ENCODE measurements at places on chromosomes 2 and 18.
A peak's percentile ranks its signal among the peaks of the same experiment; 100 is the strongest.

DNA sequence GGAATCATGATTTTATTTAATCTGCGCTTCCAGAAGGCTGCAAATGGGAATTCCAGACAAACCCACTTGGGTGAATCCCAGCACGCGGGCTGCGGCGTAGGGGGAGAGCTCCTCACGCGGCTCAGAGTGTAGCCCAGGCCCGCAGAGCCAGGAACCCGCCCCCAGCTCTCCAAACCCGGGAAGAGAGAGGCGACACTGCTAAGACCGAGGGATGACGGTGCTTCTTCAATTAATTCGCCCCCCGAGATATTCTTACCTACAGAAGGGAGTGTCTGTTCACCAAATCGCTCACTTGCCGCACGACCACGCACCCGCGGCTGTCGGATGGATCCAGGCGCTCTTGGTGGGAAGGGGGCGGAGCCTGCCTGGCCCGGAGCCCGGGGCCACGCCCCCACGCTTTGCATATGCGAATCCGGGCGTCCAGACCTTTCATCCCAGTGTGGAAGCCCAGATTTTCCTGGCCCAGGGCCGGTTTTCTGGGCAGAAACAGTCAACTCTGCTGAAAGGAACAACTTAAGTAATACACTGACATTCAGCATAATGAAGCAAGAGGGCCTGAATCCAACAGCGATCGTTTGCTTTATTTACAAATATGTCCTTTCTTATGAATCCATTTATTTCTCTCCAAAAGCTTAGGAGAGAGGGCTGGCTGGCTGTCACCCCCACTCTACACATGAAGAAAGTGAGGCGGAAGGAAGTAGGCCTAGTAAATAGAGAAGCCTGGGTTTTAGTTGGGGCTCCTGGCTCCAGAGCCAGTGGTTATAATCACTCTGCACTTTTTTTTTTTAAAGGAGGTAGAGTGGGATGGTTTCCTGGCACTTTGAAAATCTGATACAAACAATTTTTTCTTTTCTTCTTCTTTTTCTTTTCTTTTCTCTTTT, at the start of gene SLC19A3:
TSS of gene SLC19A3 (minus strand) at position 342 of the 881 bp plus-strand sequence. CDS start 15,710 bp downstream, outside the sequence.
- DNase-seq: peak; percentile 79

DNA sequence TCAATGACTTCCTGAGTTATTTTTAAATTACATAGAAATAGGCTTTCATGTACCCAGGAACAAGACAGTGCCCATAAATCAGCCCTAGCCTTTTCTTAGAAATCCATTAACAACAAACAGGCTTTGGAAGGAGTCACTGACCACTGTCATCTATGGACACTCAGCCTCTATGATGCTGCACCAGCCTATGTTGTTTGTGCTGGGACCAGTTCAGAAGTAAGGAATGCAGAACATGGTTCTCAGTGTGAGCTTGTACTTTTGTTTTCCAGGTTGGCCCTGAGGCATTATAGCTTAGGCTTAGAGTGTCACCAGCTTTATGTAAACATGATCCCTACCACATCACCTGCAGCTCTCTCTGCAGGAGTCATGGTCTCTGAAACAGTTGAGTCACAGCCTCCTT, 335.7 kb upstream of the CDH7 start:
- no peak for DNase-seq

DNA sequence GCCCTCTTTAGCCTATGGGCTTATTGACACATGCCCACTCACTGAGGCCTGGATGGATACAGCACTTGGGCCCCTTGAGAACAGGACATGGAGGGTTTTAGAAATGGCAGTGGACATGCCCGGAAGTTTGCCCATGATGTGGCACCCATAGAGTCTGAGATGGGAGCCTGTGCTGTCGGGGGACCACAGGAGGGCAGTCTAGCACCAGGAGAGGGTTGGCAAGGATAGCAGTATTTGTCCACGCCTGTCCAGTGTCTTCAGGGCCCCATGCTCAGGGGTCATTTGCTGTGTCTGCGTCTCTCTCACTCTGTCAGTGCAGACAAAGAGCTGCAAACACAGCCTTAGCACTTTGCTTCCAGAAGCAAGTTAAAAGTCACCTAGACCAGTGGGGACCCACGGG, 48.7 kb downstream of the IL1RL2 start:
- DNase-seq: no peak

- no peak for DNase-seq
Measured at GRCh38 chr18:39835303-39836030, 2119.6 kb upstream of the PIK3C3 start.

DNA sequence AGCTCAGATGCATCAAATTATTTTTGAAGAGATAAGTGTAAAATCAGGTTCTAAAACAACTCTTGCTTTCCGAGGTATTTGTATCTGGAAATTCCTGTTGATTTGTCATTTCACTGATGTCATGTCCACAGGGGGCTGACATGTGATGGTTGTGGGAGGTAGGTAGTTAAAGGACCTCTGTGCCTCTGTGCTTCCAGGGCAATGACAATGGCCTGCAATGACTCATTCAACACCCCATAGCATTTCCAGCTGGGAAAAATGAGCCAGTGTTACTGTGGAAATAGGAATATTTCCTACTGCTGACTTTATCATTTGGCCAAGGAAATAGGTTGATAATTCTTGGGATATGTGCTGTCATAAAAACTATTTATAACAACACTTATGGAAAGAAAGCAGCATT, 86.2 kb upstream of the CCDC195 start:
- no peak for DNase-seq

DNA sequence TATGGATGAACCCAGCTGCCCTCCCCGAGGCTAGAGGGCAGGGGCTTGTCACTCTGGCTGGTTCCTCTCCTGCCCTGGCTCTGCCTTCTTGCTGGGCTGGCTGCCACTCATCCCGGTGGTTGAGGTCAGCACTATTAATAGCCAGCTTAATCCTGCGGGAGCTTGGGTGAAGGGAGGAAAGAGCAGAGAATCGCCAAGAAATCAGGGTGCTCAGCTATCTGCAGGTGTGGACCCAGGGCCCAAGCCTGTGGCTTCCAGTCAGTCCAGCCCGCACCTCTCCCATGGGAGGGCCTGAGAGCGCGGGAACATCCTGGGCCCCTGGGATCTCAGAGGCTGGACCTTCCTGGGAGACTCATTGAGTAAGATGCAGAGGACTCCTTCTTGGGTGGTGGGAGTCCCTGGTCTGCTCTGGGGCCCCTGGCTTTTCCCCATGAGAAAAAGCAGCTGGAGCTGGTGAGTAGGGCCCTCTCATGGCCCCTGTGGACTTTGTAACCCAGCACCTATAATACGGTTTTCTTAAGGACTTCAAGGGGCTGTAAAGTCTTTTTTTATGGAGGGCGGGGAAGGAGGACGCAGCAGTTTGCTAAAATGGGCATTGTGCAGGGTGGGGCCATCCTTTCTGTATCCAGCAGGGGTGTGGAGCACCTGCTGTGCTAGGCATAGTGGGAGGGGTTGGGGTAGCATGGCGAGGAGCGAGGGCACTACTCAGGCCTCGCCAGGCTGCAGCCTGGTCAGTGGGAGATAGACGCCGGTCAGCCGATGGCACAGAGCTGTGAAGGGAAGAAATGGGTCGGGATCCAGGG, 27.4 kb upstream of the CNNM3 start:
- peak; percentile 35 for DNase-seq

GRCh38 chr18:6054256-6054842, 159.0 kb upstream of the TMEM200C start:
- DNase-seq: no peak

GRCh38 chr18:12597760-12598159, 60.1 kb downstream of the SPIRE1 start:
- no peak for DNase-seq

- DNase-seq: no peak
Measured at GRCh38 chr2:238504181-238504931, 77.6 kb downstream of the ASB1 start.

All from head of caudate nucleus (tissue), 42 donors.